ENCODE measurements at places on chromosomes 5 and 9.

DNA sequence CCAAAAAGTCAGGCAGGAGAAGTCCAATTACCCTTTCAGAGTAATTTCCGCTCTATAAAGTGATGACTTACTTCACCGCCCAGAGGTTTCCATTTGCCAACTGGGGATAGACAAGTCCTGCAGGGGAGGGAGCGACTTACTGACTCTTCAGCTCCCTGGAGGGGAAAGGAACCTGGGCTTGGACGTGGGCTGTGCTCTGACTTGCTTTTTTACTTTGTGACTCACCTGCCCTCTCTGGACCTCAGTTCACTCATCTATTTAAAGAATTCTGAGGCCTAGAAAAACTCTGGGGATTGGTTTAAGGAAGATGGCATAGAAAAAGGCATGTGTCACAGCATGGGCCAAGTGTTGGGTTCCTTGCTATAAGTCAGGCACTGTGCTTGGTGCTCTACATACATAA lies 180.4 kb upstream of the TRIM32 start:
- peak; percentile 73 for DNase-seq

DNA sequence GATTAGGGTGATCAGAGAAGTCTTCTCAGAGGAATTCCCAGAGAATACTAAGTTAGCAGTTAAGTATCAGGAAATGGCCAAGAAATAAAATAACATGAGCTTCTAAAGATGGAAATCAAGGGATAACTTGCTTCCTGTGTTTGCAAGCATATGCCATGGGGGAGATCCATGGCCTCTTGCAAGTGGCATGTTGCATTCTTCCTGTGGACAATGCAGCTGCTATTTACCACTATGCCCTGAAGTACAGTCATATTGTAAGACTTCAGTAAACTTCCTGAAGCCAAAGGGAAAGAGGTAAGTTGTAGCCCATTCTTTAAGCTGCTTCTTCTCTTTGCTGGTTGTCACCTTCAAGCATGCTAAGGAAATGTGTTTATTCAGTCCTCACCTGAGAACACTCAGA lies 154.7 kb upstream of the RUSC2 start:
- no peak for DNase-seq

DNA sequence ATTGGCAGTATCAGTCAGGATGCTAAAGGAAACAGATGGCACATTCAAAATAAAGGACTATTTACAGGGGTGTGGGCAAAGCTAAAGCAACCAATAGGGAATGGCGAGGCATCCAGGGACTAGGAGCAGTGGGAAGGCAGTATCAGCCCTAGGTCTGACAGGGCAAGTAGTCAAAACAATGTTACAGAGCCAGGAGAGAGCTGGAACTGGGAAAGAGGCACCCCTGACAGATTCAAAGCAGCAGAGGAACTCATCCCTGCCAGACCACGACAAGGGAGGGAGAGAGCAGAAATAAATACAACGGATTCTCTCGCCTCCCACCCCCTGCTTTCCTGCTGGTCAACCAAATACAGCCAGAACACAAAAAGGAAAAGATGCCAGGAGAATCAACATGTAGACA lies 371.5 kb downstream of the NR2F1-AS1 start:
- no peak for DNase-seq

DNA sequence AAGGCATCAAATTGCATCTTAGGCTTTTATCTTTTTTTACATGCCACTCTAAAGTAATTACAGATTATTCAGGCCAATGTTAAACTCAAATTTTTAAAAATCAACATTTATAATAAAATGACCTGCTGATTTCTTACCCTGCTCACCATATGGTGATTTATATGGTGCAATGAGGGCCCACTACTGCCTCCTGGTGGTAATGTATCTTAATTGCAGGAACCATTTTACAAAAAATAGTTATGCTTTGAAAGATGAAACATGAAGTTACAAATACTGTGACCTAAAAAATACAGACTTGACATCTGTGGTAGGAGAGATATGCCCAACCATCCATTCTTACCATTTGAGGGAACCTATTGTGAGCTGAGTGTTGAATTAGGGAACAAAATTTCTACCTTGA lies 292.6 kb upstream of the TAS2R1 start:
- DNase-seq = no peak

DNA sequence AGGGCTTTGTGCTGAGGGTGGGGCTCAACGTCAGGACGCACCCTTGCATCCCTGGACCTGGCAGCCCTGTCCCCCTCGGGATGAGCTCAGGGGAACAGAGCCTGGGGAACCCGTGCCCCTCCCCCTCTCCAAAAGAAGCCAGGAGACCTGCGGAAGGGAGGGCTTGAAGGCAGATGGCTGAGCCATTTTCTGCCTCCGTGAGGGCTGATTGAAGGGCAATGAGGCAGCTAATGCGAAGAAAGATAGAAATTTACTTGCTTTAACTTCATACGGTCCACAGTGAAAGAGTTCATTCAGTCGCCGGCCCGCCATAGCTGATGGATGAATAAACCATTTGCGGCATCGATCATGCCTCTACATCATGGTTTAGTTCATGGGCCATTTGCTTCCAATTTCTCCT lies 28.8 kb downstream of the ASS1 start:
- DNase-seq = no peak

DNA sequence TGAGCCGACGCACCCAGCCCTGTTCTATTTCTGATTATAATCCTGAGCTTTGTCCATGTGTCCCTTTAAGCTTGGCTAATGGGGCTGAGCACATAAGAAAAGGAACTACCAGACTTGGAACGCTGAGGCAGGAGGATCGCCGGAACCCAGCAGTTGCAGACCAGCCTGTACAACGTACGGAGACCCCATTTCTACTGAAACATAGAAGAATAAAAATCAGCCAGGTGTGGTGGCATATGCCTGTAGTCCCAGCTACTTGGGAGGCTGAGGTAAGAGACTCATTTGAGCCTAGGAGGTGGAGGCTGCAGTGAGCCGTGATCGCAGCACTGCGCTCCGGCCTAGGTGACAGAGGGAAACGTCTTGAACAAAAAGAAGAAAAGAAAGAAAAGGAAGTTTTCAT lies 22.3 kb downstream of the TRIM7 start:
- DNase-seq = no peak

GRCh38 chr9:99822806-99823591 lies 1.3 kb downstream of the NR4A3 start:
- DNase-seq = no peak

GRCh38 chr5:132850066-132850465 lies 16.2 kb downstream of the GDF9 start:
- no peak for DNase-seq

DNA sequence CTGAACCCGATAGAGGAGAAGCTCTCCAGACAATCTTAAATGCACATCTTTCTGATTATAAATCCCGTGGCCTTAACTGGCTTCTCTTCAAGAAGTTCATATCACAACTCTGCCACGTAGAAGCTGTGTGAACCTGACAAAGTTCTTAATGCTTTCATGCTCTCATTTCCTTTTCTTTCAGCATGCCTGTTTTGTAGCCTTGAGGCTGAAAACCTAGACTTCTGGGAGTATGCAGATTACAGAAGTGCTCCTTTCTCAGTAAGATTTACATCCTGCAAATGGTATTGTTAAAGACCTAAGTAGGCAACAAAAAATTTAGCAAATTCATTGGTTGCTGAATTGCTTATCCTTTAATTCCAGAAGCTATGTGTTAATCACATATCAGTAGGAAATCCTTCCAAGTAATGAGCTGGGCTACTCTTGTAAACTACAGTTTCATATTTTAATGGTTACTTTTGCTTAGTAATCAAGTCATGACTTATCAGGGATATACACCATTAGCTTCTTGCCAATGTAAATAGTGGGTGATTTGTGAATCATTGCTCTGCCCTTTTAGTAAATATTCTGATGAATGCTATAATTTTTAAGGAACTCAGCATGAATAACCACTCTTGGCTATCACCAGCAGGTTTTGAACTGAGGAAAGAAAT lies 334.7 kb downstream of the FBXL7 start:
- peak; percentile 55 for DNase-seq

- DNase-seq = no peak
These were observed 512.9 kb downstream of the NTRK2 start for GRCh38 chr9:85182383-85182782.

DNA sequence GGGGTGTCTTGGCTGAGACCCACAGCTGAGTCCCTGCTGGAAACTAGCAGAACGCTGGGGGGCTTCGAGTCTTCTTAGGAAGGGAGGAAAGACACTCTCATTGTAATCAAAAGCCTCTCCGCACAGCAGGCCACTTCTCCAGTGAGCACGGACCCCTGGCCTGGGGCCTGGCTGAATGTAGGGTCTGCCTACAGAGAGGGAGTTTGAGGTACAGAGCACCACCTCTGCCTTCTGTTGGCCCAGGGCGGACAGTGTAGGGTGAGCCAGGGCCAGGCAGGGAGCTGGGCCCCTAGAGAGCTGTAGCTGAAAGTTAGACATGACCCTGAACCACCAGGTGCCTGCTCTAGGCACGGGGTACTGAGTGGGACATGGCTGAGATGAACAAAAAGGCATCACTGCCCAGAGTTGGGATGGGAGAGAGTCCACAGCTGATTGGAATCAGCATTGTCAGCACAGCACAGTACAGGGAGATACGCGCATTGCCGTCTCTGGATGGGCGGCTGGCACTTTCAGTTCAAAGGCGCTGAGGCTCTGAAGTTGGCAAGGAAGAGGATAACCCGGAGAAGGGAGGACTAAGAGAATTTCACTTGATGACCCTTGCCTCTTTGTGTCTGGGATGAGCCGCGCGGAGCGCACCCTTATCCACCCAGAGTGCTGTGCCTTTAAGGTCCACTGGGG lies 363 bp upstream of the SLC25A48 start:
- no peak for DNase-seq

DNA sequence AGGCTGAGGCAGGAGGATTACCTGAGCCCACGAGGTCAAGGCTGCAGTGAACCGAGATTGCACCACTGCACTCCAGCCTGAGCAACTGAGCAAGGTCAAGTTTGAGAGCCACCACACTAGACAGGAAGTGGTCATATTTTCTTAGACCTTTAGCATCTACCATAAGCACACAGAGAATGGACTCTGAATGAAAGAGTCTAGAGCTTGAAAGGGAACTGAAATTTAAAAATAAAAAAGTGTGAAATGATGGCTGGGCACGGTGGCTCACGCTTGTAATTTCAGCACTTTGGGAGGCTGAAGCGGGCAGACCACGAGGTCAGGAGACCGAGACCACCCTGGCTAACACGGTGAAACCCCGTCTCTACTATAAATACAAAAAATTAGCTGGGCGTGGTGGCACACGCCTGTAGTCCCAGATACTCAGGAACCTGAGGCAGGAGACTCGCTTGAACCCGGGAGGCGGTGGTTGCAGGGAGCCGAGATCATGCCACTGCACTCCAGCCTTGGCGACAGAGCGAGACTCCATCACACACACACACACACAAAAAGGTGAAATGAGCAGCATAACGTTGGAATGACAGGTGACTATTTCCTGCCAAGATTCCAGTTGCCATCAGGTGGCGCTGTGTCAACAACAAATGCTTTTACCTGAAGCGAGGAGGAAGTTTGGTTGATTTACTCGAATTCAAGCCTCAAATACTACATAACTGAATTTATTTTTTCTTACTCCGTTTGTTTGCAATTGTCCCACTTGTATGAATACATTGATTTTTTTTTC lies 21.3 kb upstream of the AK3 start:
- DNase-seq = peak; percentile 55

DNA sequence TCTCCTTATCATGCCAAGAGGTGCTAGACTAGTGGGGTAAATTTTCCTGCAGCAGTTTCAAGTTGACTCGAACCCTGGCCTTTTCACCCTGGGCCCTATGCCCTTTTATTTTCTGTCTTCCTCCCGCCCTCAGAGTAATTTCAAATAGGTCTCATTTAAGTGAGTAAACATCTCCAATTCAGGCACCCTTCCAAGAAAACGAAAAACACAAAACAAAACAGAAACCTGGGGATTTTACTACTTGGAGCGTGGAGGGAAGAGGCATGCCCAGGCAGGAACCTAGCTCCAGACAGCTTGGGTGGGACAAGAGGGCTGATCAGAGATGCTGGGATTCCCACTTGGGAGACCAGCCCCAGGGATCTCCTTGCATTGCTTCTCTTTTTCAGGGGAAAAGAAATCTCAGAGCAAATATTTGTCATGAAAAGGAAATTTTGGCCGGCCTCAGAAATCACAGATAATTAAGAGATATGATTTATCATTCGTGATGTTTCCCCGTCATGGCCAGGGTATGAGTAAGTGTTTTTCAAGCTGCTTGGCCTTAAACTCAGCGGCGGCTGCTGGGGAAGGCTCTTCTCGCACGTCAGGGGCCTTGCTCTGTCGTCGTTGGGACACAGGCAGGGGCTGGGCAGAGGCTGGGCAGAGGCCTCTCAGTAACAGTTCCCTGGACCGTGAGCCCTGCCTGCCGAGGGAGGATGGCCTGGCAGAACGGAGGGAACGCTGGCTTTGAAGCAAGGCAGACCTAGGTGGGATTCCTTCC lies 248.6 kb upstream of the KLF4 start:
- DNase-seq = peak; percentile 11

DNA sequence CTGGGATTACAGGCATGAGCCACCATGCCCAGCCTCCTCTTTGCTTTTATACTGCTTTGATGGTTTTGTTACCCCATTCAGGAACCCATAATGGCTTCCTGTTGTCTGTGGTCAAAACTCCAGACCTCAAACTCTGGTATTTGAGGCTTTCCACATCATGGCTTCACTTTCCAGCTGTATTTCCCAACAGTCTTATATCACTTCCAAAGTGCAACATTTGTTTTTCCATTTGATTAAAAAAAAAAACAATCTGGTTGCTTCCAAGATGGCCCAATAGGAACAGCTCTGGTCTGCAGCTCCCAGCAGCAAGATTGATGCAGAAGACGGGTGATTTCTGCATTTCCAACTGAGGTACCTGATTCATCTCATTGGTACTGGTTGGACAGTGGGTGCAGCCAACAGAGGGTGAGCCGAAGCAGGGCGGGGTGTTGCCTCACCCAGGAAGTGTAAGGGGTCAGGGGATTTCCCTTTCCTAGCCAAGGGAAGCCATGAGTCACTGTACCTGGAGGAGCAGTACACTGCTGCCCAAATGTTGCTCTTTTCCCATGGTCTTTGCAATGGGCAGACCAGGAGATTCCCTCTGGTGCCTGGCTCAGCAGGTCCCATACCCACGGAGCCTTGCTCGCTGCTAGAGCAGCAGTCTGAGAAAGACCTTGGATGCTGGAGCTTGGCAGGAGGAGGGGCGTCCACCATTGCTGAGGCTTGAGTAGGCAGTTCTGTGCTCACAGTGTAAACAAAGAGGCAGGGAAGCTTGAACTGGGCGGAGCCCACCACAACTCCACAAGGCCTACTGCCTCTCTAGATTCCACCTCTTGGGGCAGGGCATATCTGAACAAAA lies 458.4 kb downstream of the KDM4C start:
- DNase-seq = no peak

DNA sequence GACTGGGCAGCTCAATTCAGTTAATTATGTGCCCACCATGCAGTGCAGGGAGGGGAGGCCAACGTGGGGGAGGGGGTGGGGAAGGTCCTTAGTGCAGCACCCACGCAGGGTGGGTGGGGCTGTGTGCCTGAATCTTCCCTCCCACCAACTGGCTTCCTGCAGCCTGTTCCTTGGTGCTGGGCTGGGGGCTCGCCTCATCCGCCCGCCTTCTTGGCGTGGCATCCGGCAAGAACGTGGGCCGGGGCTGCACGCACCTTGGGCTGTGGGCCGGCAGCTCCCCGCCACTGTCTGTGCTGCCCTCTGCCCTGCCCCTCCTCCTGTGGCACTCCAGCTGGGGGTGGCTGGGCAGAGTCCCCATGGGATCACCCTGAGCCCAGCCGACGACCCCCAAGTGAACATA lies 19.6 kb upstream of the RALGDS start:
- no peak for DNase-seq

Data from kidney glomerular epithelial cell (primary cell).